ENCODE measurements at places on chromosomes 3 and 15.

GRCh38 chr3:25386686-25387255 lies 41.3 kb upstream of the RARB start:
- no peak for DNase-seq

DNA sequence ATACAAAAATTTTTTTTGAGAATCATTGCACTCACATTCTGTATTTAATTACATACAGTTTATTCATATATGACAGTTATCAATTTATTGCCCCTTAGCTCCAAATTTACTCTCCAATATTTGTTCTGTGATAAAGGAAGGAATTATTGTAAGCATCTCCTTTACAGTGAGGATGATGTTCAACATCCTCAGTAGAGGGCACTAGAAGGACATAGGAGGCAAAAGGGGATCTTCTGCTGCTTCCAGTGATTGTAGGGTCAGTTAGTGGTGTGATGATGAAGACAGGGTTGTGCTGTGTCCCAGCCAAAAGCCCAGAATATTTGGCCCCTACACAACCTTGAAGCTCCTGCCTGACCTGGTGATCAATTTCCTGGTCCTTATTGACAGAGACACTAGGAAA lies 89.9 kb upstream of the DCBLD2 start:
- DNase-seq, result no peak

DNA sequence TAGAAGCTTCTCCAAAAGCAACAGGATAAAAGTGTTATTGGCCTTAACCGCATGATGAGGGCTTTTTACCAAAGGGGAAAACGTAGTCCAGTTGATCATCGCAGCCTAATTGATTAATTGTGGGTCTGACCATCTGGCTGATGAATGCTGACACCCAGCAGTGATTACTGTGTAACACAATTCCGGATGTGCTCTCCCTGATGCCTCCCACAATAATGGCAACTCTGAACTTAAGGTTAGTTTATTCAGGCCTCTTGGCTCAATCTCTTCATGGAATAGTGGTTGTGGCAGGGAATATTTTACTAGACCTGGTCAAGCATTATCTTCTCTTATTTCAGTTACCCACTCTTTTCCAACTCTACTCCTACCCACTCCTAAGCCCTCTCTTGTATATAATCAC lies 332.9 kb downstream of the TIGIT start:
- no peak for DNase-seq

GRCh38 chr15:34490417-34491193 lies 53.0 kb upstream of the GOLGA8A start:
- no peak for DNase-seq

- no peak for DNase-seq
These were observed 227.7 kb upstream of the CNTN3 start for GRCh38 chr3:74842141-74842540.

- no peak for DNase-seq
These were observed 72.7 kb downstream of the TP63 start for GRCh38 chr3:189703865-189704264.

- no peak for DNase-seq
These were observed 104.6 kb downstream of the EOMES start for GRCh38 chr3:27617552-27617951.

DNA sequence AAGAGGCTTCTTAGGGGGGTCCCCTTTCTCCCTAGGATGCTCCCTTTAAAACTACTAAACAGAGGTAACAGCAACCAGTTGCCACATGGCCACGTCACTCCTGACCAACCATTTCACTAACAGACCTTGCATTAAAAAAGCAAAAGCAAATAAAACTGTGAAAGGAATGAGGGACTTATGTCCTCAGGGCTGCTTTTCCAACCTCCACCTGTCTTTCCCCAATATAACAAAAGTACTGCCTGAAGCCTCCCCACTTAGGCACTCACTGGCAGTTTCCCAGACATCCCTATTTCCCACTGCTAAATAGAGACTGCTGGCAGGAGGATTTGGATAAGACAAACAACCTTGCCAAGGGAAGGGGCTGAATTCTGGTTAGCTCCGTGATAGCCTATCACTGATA lies 130.3 kb downstream of the ATP8B4 start:
- no peak for DNase-seq

GRCh38 chr3:159260049-159260662 lies 458.3 kb downstream of the MFSD1 start:
- DNase-seq, result no peak

- no peak for DNase-seq
These were observed 117.1 kb upstream of the MRPS22 start for GRCh38 chr3:139226731-139227130.

GRCh38 chr3:23283625-23284024 lies 80.5 kb downstream of the UBE2E2 start:
- no peak for DNase-seq

DNA sequence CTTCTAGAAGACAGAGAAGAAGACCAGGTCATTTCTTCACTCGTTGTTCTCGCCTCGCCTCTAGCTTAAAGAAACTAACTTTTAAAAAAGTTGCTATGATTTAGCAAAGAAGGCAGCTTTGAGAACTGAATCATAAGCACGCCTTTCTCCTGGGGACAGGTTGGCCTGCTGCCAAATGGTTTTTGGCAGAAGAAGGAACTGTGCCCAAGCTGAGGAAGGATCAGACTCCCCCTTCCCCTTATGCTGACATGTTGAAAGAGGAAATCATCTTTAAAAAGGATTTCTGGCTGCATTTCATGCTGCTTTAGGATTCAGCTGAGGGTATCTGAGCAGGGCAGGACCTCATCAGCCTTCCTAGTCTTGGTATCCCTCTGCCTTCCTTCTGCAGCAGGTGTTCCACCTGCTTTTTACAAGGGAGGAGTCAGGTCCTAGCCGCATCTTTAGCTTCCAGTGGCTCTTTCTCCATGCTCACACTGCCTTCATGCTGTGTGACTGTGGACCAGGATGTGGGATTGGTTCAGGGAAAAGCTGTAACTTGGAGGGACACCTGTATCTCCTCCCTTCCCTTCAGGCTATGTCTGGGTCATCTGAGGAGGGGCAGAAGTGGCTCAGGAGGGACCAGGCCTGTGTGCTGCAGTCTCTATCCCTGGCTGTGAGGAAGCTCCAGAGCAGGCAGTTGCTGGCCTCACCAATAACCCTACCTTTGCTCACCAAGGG lies 34.1 kb upstream of the HACD2 start:
- DNase-seq, result no peak

DNA sequence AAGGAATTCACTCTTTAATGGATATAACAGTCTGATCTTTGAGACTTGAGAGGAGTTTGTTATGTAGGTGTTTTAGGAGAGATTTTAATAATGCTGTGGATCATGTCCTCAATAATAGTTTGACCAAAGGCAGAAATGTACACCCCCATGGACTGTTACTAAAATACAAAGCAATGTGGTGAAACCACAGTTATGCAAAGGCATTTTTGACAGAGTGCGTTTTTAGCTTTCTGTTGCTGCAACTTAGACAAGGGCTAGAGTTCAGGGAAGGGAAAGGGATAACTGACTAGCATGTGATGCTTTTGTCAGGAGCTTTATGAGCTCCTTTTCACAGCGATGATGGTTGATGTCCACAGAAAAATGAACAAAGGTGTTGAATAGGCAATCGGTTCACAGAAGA lies 3.6 kb upstream of the STARD5 start:
- no peak for DNase-seq

All from D721Med (cell line).